ENCODE measurements at places on chromosomes 16 and 17.

- no peak for DNase-seq
Measured at GRCh38 chr17:57282296-57282695, 26.0 kb downstream of the MSI2 start.

DNA sequence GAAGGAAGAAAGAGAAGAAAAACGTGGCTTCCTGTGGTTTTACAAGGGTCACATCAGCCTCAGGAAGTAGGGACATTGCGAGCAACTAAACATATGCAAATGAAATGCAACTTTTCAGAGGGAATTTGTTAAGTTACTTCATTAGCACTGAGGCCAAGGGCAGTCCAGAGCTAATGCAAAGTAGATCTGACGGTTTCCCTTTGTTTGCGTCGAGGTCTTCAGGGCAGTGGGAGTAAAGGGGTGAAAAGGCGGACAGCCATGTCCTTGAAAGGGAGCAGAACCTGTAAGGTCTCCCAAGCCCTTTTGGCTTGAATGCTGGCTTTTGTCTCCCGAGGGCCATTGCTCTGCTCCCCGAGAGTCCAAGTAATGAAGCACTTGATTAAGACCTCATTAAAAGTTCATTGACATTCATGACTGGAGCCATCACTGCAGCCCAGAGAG lies 85.0 kb downstream of the PMP22 start:
- DNase-seq, result no peak

- DNase-seq, result no peak
Measured at GRCh38 chr17:74152591-74153455, 50.7 kb upstream of the RPL38 start.

GRCh38 chr17:44867841-44868240 lies 20.2 kb downstream of the HIGD1B start:
- DNase-seq, result no peak

DNA sequence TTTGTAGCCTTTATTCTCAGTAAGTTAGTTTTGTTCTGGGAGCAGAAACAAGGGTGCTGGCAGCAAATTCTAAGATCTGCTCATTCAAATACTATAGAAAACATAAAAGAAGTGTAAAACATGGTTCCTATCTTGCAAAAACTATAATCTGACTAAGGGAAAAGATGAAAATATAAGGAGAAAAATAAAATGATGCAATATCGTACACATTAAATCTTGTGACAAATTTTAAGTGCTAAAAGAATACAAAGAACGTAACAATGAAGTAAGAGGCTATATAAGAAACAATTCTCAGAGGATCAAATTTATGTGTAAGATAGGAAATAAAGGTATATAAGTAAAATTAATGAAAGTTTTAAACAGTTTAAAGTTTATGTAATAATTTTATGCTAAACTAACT lies 224.6 kb downstream of the CEP112 start:
- DNase-seq, result no peak

GRCh38 chr16:8855051-8855786 lies 13.6 kb downstream of the CARHSP1 start:
- DNase-seq, result no peak

GRCh38 chr16:2511996-2512734 lies 1.6 kb upstream of the ATP6V0C start:
- no peak for DNase-seq

GRCh38 chr17:7295230-7296180 lies 1.1 kb upstream of the YBX2 start:
- DNase-seq, result no peak

GRCh38 chr17:77654850-77655249 lies 303.7 kb upstream of the TNRC6C start:
- DNase-seq, result no peak

GRCh38 chr16:76899767-76900166 lies 291.2 kb upstream of the MON1B start:
- DNase-seq, result no peak

- no peak for DNase-seq
Measured at GRCh38 chr16:54875443-54875842, 55.2 kb upstream of the IRX5 start.

- DNase-seq, result no peak
Measured at GRCh38 chr17:80229011-80229410, 8.8 kb downstream of the SLC26A11 start.

- no peak for DNase-seq
Measured at GRCh38 chr17:75146592-75146991, 7.7 kb downstream of the JPT1 start.

GRCh38 chr17:59234631-59235030 lies 14.3 kb downstream of the GDPD1 start:
- DNase-seq, result no peak

DNA sequence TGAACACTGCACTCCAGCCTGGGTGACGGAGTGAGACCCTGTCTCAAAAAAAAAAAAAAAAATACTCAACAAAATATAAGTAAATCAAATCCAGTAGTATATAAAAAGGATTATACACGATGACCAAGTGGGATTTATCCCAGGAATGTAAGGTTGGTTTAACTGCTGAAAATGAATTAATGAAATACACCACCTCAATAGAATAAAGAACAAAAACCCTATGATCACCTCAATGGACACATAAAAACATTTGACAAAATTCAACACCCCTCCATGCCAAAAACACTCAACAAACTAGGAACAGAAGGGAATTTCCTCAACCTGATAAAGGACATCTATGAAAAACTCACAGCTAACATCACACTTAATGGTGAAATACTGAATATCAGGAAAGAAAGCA lies 6.6 kb downstream of the MIS12 start:
- no peak for DNase-seq

DNA sequence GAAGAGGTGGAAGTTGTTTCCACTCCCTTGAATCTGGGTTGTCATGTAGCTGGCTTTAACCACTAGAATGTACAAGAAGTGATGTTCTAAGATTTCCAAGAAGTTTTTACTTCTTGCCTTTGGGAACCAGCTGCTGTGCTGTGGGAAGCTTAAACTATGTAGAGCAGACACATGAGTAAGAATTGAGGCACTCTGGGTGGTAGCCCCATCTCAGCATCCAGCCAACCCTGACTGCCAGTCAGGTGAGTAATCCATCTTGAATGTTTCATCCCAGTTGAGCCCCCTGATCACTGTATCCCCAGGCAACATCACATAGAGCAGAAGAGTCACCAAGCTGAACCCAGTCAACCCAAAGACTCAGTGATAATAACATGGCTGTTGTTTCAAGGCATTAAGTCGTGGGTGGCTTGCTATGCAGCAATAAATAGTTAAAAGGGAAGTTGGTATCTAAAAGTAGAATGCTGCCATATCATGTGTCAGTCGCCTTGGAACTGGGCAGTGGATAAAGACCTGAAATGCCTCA lies 62.8 kb upstream of the GPR139 start:
- DNase-seq, result no peak

DNA sequence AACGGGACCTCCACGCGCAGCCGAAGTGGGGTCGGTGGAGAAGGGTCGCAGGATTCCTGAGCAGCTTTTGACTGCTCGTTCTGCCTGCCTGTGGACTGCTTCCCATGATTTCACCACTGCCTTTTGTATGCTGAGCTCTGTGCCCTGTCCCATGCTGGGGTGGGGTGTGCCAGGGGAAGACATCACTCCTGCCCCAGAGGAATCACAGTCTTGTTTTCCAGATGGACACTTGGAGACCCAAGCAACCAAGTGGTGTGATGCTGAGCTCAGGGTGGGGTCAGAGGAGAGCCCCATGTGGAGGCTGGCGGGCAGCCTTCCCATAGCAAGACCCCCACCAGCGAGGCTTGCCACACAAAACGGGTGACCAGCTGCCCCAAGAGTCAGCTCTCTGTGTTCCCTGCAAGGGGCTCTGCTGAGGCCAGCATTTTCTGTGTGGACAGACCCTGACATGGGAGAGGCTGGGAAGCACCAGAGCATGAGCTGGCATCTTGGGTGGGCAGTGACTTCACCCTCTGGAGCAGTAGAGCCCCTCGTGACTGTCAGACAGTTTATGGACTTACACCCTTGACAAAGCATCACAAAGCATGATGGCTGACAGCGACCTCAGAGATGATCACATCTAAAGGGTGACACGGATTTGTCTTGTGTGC lies 111.9 kb downstream of the GNAO1 start:
- DNase-seq, result no peak

DNA sequence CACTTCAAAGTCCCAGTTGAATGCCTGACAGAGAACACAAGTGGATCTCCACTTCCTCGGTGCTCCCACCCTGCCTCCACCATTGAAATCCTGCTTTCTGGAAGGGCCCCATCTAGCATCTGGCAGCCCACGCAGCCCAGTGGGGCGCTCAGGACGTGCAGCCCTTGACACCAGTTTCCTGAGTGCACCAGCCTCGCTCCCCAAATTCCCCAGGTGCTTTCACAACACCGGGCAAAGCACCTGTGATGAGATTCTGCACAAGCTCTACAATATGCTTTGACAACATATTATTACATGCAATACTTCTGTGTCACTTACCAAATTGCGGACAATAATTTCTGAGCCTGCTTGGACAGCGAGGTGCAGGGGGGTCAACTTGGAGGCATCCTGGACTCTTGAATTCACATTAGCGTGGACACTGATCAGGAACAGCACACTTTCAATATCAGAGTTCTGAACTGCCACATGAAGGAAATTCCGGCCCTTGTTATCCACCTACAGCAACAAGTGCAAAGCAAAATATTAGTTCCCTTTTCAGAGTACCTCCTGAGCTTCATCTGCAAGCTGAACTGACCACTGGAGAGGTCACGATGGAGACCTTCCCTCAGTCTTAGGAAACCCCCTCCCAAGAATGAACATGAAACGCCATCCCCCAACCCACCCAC lies 33.9 kb downstream of the CYB5D2 start:
- no peak for DNase-seq

GRCh38 chr17:19265755-19266154 lies 28.6 kb downstream of the EPN2 start:
- DNase-seq, result no peak

DNA sequence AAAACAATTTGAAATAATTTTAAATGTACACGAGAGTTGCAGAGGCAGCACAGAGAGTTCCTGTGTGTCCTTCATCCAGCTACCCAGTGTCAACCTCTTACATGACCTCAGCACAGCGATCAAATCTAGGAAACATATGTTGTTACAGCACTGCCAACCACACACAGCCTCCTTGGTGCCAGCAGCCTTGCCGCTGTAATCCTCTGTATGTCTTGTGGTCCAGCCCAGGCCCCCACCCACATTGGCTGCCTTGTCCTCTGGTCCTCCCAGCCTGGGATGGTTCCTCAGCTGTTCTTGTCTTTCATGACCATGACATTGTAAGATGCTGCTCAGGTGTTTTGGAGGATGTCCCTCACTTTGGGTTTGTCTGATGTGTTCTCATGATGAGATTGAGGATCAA lies 178.0 kb downstream of the RPTOR start:
- DNase-seq, result no peak
